ENCODE measurements at places on chromosomes 1 and 21.

DNA sequence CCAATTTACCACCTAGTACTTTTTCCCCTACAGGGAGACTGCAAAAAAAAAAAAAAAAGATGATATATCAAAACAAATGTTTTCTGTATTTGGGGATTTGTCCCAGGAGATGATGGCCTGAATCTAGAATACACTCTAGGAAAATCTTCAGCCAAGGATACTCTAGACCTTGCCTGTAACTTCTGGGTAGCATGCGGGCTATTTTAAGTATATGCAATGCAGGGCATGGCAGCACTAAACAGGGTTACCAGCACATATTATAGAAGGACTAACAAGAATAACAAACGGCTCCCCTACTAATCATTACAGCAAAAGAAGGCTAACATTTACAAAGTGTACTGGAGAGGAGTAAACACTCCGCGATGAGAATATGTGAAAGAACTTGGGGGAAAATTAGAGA, 109.6 kb downstream of the GPATCH2 start:
- no peak for DNase-seq

GRCh38 chr1:36853638-36854037, 180.7 kb downstream of the GRIK3 start:
- DNase-seq: no peak

GRCh38 chr1:88275259-88275862, 408.7 kb upstream of the PKN2 start:
- no peak for DNase-seq

GRCh38 chr1:184604152-184604900, 150.3 kb downstream of the EDEM3 start:
- DNase-seq: no peak

DNA sequence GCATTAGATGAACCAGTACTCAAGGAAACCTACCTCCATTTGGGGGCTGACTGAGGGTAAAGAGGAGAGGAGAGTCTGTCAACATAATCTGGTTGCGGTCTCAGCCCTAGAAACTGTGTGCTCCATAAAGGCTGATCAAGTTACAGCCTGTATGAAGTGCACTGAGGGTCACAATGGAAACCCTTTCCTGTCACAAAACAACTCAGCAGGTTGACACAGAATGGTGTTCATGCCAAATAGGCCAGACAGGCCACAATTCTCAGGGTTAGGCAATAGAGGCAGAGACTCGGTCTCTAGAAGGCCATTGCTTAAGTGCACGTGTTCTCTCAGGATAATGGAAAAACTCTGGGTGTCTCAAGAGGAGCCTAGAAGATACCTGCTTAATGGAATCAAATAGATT, 4.1 kb upstream of the ANKRD35 start:
- no peak for DNase-seq

DNA sequence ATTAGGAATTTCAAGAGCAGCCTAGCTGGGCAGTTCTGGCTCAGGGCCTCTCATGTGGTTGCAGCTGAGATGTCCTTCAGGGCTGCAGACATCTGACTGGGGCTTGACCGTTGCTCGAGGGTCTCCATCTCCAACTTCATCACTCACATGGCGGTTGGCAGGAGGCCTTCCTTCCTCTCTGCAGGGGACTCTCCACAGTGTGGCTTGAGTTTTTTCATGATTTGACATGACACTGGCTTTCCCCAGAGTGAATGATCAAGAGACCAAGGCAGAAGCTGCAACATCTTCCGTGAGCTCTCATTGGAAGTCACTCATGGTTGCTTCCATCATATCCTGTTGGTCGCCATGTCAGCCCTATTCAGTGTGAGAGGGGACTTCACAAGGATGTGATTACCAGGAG, 74.6 kb downstream of the RUNX3 start:
- no peak for DNase-seq

GRCh38 chr1:119323216-119323982, 45.2 kb upstream of the HAO2 start:
- DNase-seq: no peak

- DNase-seq: no peak
Measured at GRCh38 chr1:12380326-12381249, 150.8 kb downstream of the VPS13D start.

GRCh38 chr1:192161976-192162375, 3.7 kb downstream of the RGS18 start:
- no peak for DNase-seq

- DNase-seq: no peak
Measured at GRCh38 chr1:15543589-15544568, 17.2 kb downstream of the DNAJC16 start.

DNA sequence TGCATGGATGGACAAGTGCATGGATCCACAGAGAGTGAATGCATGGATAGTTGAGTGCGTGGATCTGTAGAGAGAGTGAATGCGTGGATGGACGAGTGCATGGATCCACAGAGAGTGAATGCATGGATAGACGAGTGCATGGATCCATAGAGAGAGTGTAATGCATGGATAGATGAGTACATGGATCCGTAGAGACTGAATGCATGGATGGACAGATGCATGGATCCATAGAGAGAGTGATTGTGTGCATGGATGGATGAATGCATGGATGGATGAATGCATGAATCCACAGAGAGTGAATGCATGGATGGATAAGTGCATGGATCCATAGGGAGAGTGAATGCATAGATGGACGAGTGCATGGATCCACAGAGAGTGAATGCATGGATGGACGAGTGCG, 153.8 kb downstream of the PCBP3 start:
- no peak for DNase-seq
